Effector memory CD4-positive, alpha-beta T cell (primary cell): ENCODE measurements at places on chromosomes 3 and 15.

DNA sequence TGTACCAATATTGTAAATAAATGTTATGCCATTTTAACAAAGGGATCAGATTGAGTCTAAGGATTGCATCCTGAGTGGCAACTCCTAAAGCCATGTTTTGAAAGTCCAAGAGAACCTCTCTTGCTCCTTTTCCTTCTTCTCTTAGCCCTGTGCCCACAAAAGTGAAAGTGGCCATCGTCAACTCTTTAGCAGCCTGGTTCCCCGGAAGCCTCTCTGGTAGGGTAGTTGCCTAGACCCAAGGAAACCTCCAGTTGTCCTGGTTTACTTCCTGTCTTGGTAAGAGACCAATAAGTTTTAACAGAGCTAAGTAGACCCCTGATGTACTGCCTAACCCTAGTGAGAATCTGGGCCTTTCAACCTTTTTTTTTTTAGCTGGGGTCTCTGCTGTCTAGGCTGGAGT, 10.2 kb upstream of the ITPKA start:
- DNase-seq, result no peak

DNA sequence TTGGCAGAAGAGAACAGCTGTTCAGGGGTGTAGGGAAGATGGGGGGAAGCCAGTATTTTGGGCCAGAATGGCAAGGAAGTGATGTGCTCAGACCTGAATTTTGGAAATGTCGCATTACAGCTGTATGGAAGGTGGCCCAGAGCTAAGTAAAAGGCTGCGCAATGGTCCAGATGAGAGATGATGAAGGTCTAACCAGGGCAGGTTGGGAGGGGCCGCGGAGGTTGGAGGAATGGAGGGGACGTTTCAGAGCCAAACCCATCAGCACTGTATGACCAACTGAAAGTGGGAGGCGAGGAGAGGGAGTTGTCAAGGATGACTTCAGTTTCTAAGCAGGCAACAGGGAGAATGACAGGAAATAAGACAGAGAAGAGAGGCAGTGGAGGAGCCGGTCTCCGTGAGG, 60.8 kb downstream of the ADCY5 start:
- no peak for DNase-seq

DNA sequence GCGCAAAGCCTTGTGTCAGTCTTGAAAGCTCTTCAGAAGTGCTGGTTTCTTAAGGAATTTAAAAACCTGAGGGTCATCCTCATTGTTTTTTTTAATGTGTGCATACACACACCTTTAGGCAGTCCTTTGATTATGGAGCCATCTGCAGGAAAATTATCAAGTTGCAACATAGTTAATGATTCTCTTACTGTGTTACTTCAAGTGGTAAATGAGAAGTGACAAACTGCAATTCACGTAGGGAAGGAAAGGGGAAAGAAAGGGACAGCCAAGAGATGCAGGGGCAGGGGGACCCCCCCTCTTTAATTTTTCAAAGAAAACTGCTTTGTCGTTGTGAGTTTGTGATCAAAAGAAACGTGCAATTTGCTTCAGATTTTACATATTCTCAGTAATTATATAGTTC, 162.4 kb upstream of the CGNL1 start:
- no peak for DNase-seq

DNA sequence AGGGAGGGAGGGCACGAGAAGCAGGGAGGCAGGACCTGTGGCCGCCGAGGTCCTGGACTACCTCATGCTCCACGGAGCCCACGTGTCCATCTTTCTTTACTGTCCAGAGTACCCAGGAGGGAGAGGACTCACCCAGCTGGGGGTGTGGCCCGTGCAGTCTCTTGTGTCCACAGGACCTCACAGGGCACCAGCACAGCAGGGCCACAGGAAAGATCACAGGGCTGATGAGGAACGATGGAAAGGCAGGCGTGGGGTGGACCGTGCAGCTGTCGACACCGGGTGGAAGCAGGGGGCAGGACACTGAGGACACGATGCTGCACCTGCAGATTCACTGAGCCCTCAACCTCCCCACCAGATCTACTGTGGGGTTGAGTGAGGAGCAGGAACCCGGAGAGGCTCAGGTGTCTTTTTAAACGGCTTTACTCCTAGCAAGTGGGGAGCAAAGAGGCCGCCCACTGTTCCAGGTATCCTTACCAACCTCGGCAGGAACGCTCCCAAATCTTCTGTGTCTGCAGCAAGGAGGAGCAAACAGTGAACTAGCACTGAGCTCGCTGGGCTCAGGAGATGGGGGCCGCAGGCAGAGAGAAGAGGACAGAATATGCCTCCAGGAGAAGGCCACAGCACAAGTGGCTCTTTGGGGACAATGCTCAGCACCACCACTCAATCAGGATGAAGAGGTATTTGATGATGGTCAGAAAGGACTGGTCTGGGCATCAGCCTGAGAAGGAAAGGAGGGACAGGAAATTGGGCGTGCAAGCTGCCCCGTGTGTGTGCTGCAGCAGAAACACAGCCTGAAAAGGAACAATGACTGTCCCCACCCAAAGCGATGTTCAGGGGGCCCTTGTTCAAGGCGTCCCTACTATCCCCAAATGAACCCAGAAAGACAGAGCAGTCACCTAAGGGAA, 198.8 kb downstream of the XXYLT1 start:
- no peak for DNase-seq

DNA sequence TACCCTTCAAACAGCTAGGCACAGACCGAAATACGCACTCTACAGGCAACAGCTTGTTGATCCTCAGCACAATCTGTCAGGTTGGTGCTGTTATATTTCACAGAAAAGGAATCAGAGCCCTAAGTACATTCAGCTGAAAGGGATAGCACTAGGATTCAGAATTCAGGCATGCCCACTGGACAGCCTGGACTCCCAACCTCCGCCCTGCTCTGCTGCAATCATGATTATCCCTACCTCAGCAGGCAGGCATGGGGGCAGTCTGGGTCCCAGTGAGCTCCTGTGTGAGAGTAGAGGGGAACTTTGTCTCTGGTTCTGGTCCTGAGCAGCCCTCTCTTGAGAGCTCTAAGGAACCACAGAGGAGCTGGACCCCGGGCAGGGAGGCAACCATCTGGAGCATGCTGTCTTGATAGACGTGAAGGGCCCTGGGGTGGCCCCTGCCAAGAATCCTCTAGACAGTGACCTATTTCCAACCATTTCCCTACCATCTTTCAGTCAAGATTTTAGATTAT, 23.4 kb upstream of the NOX5 start:
- no peak for DNase-seq
